ENCODE measurements at places on chromosomes 3 and 15.

GRCh38 chr3:176796371-176796770 lies 400.9 kb downstream of the TBL1XR1 start:
- no peak for DNase-seq

GRCh38 chr3:117706756-117707155 lies 997.2 kb downstream of the TUSC7 start:
- DNase-seq: no peak

DNA sequence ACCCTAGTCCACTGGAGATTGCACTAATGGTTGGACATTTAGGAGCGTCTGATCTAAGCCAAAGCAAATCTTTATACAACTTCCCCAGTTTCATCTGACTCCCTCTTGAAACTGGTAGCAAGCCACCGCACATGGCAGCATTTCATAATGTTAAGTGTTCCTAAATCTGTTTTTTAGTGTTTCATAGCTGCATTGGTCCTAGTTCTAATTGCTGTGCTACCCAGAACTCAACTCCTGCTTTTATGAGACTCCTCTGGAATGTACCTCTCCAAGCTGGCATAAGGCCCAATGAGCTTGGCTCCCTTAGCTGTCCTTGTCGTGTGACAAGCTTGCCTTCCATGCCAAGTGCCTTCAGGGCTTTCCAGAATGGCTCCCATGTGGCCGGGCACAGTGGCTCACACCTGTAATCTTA lies 65.3 kb upstream of the FLNB start:
- DNase-seq: no peak

- DNase-seq: no peak
Measured at GRCh38 chr15:82986442-82986780, 401 bp downstream of the RAMAC start.

GRCh38 chr15:69474846-69475455 lies 22.3 kb downstream of the RPLP1 start:
- no peak for DNase-seq

DNA sequence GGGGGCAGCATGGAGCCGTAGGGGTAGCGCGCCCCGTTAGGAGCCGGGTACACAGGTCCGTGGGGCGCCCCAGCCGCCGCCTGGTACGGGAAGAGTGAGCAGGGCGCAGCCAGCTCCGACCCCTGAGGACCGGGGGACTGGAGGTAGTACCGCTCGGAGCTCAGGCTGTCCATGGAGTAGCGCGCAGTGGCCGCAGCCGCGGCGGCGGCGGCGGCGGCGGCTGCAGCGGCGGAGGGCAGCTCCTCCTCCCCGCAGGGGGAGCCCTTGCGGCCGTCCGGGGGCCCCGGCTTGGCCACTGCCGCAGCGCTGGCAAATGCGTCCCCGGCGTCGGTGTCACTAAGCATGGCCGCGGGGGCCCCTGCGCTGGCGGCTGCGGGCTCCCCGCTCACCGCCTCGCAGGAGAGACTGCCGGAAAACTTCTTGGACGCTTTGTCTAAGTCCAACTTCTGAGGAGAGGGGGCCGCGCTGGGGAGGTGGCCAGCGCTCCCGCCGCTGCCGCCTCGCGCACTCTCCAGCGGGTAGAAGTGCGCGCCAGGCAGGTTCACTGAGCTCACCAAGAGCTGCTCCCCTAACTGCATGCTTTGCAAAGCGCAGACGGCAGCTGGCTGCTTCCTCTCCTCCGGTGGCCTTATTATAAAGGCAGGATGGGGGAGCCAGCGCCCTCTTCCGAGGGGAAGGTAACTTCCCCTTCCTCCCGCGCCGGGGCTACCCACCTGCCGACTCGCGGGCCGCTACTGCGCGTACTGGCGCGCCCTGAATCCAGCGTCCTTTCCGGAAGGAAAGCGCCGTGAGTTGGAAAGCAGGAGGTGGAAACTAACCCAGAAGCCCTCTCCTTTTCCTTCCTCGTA lies at the start of gene EOMES:
TSS of gene EOMES (minus strand) at position 607 of the 848 bp plus-strand sequence. CDS start at position 578, 29 bp downstream.
- DNase-seq: peak; percentile 76

All from T1000 (cell line).